SJSA1 (cell line): ENCODE measurements at places on chromosomes 7 and 10. TPM values are rescaled to one million over a fixed set of nuclear protein-coding genes. Genes with fewer than 3 reads are reported as not detected.

DNA sequence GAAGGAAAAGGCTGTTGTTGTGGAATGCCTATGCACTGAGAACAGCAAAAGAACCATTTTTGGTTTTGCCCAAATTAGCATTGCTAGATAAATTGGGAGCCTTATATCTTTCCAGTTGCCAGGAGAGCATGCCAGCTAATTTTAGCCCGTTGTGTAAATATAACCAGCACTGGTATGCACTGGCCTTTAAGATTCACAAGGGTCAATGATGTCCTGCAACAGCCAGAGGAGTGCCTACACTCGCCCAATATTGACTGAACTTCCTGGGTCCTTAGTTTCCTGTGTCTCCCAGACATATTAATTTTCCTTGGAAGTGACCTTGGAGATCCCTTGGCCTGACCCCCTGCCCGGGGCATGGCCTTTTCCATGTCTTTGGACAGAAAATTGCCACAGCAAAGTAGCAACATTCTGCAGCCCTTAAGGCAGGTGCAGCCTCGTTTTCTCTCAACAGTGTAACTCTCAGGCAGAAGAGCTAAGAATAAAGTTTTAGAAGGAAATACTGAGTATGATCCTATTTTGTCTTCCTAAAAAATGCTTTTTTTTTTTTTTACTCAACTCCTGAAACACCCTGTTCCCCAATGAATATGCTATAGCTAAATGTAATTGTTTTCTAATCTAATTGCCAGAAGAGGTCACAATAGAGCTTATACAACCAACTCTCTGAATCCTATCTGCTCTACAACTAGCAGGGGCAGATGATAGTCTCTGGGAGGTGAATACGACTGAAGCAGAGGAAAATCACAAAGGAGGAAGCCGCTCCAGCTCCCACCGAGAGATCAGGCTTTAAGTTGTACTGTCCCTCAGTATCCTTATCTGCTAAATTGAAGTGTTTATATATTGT is 131.9 kb upstream of the PCGF5 start:
- DNase-seq, result no peak

DNA sequence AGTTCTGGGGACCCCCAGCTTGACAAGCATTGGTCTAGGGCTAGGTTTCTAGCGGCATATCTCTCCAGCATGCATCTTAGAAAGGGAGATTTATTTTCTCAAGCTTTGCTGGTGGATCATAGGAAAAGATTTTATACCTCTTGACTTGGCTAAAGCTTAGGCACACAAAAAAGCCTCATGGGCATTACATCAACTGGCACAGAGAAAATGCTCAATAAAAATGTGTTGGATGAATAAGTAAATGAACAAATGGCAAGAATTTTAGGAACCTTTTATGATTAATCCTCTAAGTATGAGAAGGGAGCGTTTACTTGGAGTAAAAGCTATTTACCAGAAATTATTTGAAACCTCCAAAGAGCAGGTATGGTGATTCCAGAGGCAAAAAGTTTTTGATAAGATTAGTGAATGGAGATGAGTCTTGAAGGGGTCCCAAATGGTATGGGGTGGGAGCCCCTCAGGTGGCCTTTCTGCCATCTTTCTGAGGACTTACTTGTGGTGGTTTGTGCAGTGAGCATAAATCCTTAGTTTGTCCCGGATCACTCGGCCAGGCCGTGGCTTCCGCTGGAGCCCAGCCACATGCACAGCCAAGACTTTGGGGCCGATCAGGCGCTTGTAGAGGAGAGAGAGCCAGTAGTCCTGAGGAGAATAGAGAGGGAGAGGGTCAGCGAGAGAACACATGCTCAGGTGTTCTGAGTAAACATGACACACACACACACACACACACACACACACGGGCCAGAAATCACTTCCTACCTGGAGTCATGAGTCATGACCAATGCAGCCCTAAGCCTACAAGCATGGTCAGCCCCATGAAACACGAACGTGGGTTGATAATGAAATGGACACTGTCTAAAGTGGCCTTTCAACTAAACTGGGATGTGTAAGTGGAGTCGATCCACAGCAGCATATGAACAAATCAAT is 43.1 kb upstream of the HPS1 start:
- DNase-seq, result no peak

DNA sequence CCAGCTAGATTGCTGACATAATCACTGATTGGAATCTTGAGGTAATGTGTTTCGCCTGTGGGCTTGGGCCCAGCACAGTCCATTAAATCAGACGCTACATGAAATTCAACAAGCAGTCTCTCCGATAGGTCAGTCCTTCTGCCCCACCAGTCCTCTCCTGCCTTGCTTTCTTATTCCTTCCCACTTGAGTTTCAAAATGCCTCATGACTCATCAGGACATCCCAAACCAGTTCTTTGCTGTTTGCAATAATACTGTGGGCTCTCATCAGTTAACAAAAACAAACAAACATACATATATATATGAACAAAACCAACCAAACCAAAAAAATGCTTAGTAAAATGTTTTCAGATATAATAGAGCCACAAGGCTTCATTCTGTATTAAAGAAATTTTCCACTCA is 599.0 kb downstream of the SORCS1 start:
- DNase-seq, result no peak

DNA sequence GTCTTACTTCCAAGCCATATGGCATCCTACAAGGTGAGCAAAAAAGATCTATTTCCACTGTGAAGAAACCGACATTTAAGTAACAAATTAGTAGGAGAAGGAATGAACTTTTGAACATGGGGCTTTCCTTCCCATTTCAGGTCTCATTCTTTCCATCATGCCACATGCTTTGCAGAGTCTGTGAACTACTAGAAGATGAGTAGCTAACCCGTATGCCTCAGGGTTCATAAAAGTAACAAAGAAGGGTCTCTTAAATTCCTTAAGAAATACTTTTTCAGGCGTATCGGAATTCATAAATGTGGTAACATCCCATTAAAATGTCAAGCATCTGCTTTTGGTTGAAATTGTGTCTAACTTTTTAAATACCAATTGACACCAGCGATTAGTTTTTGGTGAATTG is 81.3 kb upstream of the TNS3 start:
- no peak for DNase-seq

Gene KAZALD1
- 1.4 and 1.8 TPM in 2 replicates for total RNA-seq

GRCh38 chr7:152354061-152354460 is 81.7 kb downstream of the KMT2C start:
- peak; percentile 27 for DNase-seq

Gene SAP25
- 0.60 TPM in 1 of 2 replicates, not detected in the other for total RNA-seq

DNA sequence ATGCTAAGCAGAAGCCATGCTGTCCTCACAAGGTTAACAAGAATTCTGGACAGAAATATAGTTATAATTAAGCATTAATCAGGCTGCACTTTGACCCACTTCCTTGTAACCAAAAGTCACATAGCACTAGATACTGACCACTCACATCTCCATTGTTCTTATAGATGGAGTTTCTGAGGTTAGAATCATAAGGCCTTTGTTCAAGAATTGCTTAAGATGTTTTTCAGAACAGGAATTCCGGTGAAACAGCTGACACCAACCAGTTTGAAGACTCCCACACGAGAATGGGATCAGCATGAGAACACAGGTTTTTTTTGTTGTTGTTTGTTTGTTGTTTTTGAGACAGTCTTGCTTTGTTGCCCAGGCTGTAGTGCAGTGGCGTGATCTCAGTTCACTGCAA is 488.3 kb upstream of the NRP1 start:
- DNase-seq, result no peak

GRCh38 chr10:104582602-104582951 is 58.5 kb upstream of the SORCS3 start:
- DNase-seq, result no peak

Gene CHAT
- not detected in 2 replicates for total RNA-seq

Gene NFKB2
- 28.8 and 37.2 TPM in 2 replicates for total RNA-seq

Gene CALCR
- total RNA-seq, result not detected in 2 replicates

GRCh38 chr7:73431041-73431835 is 2.3 kb upstream of the FZD9 start:
- DNase-seq, result no peak

GRCh38 chr10:113069595-113069994 is 119.5 kb downstream of the TCF7L2 start:
- peak; percentile 83 for DNase-seq

DNA sequence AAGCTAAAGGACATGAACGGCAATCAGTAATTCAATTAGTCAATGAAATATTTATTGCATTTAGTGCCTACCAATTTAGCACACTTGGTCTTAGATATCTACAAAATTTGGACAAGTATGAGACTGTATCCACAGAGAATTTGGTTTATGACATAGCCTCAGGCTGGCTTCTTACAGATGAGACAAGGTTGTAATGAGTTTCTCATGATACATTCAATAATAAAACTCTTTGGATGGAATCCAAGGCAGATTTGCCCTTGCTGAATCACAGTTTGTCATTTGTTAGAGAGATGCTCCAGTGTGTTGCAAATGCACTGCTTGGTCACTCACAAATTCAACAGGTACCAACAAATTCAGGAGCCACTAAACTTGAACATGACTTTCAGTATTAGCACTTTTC is 162.5 kb downstream of the GPR37 start:
- no peak for DNase-seq

DNA sequence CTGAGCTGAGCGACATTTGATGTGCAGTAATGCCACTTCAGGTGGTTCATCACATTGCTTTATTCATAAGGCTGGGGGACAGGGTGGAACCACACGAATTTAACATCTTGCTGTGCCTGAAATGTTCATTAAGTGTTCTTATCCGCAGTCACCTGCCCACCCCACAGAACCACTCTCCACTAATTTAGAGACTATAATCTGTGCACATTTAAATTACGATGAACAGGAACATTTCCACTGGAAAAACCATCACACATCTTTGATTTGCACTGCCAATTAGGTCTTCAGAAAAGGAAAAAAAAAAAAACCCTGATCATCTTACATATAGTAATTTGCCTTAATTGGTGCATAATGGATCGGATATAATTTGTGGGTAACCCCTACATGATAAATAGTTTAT is 2.3 kb downstream of the CDCA7L start:
- DNase-seq, result no peak

Gene UCMA
- total RNA-seq, result not detected in 2 replicates

DNA sequence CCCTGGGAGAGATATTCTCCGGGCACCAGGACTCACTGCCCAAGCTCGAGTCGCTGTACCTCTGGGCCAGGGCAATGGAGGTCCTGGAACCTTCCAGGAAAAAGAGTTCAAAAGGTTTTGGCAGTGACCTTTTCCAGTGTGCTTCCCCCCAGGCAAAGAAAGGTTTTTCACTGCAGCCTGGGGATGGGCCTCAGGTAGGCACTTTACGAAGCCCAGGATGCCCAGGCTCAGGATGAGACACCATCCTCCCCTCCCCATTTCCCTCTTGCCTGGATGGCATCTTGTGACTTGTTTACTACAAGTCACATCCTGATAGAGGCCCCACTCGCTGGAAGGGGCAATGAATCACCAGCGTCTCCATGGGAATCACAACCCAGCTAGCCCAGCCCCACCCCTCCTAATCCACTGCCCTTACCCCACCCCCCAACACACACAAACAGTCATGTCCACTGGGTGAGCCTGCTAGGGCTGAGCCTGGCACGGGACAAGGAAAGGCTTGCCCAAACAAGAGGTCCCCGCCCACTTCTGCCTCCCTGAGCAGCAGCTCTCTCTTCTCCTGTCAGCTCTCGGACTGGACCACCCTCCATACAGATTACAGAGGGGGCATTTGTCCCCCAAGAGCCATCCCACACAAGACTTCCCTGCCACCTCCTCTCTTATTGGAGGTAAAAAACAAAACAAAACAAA is 93.8 kb upstream of the SMNDC1 start:
- peak; percentile 99 for DNase-seq

Gene ASB10
- total RNA-seq, result not detected in 2 replicates

Gene PRRT4
- total RNA-seq, result not detected in 2 replicates

GRCh38 chr7:139396323-139396951 is 36.7 kb downstream of the LUC7L2 start:
- no peak for DNase-seq

GRCh38 chr7:139995017-139995915 is 67.5 kb downstream of the PARP12 start:
- no peak for DNase-seq

DNA sequence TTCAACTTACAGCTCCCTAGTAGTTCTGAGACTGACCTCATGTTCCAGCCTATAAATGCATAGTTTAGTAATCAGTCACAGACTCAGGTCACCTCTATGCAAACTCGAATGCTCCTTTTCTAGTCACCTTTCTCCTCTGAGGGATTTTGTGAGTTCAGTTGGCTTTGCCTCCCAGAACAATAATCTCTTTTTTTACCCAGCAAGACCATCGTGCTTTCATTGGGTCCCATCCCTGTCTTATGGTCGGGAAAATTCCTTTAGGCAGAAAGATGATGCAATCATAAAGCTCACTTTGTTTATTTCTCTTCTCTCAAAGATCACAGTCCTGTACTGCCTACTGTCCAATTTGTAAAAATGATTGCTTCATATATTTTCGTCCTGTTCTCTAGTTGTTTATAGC is 38.4 kb downstream of the TWIST1 start:
- peak; percentile 55 for DNase-seq

DNA sequence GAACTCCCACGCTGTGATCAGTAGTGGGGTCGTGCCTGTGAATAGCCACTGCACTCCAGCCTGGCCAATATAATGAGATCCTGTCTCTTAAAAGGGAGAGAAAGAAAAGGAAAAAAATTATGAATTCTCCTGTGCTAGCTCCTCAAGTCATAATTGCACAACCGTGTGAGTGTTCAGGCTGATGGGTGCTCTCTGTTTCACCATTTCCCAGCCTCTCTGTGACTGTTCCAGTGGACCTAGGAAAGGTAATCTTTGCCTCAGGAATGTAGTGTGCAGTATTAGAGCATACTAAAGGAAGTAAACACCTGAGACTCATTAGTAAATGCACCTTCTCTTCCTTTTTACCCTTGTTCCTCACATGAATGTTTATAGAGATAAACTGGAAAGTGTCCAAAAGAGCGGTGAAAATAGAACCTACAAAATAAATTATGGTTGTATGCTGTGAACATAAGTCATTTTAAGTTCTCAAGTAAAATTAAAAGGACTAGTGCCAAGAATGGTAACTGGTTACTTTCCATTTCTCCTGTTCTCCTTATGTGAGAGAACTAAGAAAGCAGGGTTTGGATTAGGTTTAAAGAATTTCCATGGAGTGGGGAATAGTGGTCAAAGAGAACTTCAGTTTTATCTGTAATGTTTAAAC is 42.7 kb downstream of the INPP5F start:
- no peak for DNase-seq

- DNase-seq, result no peak
These were observed 74.2 kb upstream of the ZPBP start for GRCh38 chr7:50166997-50167965.

Gene GPR146
- total RNA-seq, result 0.08 and 0.72 TPM in 2 replicates

DNA sequence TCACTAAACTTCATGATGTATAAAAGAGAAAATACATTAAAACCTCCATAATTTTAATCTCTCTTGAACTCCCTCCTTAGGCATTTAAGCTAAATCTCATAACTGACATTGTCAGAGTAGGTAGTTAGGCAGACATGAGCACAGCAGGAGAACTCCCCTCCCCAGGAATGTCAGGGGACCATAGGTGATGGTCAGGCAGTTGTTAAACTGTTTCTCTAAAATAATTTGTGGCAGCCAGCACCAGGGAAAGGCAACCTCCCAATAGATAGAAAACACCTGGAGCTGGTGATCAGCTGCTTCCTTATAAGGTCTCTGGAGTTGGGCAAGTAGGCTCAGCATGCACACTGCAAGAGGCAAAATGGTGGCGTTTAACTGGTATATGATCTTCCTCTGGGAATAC is 73.0 kb downstream of the TPK1 start:
- no peak for DNase-seq

- no peak for DNase-seq
These were observed 47.9 kb upstream of the SEMA3D start for GRCh38 chr7:85234730-85235129.

Gene YAE1
- 38.3 and 44.6 TPM in 2 replicates for total RNA-seq

GRCh38 chr7:20327055-20327454 is 3.6 kb upstream of the ITGB8 start:
- no peak for DNase-seq
